ENCODE measurements at places on chromosomes 1 and 21.

- DNase-seq = no peak
These were observed 434.3 kb downstream of the GPATCH2 start for GRCh38 chr1:217196616-217197015.

DNA sequence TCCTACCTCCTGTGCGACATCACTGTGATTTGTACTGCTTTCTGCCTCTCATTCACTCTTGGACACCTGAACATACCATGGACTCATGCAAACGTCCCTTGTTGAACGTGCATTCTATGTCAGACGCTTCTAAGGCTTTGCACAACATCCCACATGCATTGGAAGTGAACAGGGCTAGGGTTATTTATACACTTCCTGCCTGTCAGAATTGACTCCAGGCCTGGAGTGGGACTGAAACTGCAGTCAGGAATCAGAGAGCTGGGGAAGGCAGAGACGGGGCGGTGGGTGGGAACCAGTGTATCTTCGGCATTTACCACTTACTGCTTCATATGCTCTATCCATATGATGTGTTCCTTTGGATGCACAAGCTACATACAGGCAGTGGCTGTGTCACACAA is 81.4 kb upstream of the GALNT2 start:
- DNase-seq = no peak

DNA sequence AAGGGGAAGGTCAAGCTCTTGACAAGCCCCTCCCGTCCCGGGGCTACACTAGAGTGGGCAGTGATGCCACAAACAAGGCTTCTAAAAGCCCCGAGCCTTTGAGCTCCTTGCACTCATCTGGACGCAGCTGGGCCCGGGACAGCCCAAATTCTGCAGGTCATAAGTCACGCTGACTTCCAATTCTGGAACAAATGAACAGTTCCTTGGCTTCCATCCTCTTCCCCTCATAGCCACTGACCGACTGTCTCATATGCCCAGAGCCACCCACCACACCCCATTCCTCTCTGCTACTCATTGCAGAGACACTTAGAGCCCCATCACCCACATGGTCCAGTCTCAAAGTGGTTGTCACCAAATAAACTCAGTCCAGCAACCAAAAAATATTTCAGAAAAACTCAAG is 32.8 kb upstream of the PRELP start:
- DNase-seq = no peak

DNA sequence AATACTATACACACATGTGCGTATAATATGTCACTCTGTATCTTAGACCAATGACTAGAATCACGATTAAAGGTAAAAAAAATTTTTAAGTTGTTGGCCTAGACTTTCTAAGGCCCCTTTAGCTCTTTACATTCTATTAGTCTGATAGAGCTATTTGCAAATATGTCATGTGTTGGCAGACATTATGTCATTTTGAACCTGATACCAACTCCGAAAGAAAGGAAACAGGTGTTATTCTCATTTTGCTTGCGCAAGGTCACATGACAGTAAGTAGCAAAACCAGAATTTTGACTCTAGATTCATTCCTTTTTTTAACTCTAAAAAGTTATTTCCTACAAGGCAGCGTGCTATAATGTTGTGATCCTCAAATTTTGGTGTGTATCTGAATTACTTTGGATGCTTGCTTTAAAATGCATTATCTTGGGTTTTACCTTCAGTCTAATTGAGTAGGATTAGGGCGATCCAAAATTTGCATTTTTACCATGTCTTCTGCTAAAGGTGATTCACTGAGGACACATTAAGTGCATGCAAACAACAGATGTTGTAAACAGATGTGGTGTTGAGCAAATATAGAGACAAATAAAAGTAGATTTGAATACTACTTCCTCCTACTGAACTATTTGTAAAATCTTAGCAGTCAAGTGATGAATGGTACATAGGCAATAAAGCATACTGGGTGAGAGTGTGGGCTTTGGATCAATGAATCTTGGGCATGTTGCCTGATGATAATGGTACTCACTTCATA is 63.5 kb upstream of the KIAA1614 start:
- no peak for DNase-seq

GRCh38 chr1:78145105-78145580 is 99.4 kb downstream of the GIPC2 start:
- DNase-seq = no peak

GRCh38 chr21:41695513-41695912 is 71.3 kb downstream of the RIPK4 start:
- DNase-seq = no peak

DNA sequence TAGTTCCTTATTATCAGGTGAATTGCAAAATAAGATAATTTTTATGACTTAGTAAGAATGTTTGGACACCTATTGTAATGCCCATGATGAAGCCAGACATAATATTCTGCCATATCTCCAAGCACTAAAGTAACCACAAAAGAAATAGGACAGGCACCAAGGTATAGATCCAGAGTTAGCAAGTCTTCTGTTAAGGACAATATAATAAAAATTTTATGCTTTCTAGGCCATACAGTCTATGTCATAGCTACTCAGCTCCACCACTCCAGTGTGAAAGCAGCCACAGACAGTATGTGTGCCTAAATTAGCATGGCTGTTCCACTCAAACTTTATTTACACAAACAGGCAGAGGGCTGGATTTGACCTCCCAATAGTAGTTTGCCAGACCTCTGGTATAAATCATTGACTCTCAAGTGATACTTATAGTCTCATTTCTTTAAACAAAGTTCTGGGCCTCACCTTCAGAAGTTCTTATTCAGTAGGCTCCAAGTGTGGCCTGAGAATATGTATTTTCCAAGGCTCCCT is 88.3 kb downstream of the SCMH1 start:
- no peak for DNase-seq

- DNase-seq = no peak
These were observed 61.0 kb downstream of the DNTTIP2 start for GRCh38 chr1:93817819-93818569.

DNA sequence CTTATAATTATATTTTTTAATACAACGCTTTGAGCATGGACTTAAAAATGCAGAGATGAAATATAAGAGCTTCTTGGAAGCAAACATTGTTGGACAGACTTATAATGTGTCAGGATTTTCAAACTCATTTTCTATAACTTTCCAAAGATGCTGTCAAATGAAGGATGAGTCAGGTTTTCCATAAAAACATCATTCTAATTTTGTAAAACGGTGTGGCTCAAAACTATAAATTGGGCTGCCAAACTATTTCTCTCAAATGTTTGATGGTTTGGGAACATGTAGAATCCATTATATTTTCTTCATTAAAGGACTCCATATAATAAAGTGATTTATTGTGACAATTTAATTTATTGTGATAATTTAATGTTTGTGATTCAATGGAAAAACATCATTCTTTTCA is 511.2 kb downstream of the USP25 start:
- DNase-seq = no peak

DNA sequence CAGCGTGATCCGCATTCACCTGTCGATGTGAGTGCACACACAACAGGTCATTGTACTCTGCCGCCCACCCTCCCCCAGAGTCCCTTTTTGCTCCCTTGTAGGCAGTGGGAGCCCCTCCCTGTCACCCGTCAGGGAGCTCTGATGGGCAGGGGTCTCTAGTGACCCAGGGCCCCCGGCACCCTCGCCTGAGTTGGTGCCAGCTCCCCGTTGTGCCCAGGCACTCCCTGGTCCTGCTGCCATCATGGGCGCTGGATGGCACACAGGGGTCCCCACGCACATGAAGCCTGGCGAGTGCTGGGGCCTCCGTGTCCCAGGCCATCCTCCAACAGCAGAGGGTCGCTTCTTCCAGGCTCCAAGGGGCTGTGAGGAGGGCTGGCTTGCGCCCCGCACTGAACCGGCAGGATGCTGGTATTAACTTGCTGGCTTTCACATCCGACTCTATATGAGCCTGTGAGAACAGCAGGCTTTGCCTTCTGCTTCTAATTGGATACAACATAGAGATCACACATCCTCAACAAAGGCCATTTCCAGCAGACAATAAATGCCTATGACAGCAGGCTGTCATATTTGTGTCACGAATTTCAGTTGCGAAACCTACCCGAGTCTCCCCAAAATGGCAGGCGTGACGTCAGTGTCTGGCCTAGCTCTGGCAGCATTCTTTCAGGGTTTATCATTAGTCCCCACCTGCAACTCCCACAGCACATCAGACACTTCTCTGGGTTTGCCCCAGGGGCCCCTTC is 35.4 kb downstream of the KIAA1614 start:
- no peak for DNase-seq

- DNase-seq = no peak
These were observed 34.7 kb upstream of the C1orf115 start for GRCh38 chr1:220655509-220655908.

DNA sequence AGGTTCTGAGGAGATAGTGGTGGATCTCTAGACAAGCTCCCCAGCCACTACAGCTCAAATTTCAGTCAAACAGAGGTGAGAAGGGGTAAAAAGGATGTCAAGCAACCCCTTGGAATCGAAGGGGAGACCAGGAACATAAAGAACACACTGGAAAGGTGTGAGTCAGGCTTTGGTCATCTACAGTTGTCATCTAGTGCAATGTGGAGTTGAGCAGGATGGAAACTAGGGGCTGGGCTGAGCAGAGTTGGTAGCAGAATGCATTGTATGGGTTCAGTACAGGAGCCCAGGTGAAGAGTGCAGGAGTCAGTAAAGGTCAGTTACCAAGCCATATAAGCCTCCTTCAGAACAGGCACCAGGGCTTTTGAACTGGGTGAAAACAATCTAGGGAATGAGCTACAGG is 52.7 kb upstream of the VAV3 start:
- no peak for DNase-seq

- no peak for DNase-seq
These were observed 9.0 kb downstream of the BCAR3 start for GRCh38 chr1:93672477-93673162.

- no peak for DNase-seq
These were observed 739.0 kb downstream of the NCAM2 start for GRCh38 chr21:21737186-21737585.

DNA sequence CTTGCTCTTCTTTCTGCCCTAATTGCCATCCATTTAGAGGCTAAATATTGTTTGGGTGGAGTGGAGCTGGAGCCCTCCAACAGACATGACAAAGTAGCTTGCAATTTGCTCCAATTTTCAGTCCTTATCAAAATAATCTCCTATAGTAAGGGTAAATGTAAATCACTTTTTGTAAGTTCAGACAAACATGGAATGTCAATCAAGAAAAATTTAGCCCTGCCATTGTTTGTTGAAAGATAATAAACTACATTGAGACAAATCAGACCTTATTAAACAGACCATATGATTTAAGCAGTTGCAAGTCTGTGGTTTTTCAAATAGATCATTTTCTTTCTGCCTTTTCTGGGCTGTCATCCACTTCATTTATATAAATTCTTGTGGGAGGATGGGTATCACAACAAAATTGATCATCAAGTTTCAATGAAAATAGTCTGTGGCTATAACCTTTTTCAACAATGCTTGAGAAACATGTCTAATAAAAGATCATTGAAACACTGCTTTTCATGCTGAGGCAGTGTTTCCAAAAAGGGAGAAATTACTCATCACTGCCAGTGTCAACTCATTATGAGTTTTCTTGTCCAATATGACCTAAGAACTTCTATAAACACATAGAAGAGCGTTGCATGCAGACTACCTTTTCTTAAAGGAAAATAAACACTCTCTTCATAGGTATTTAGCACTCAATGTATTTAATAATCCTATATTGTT is 1152.0 kb upstream of the B3GALT2 start:
- DNase-seq = no peak

DNA sequence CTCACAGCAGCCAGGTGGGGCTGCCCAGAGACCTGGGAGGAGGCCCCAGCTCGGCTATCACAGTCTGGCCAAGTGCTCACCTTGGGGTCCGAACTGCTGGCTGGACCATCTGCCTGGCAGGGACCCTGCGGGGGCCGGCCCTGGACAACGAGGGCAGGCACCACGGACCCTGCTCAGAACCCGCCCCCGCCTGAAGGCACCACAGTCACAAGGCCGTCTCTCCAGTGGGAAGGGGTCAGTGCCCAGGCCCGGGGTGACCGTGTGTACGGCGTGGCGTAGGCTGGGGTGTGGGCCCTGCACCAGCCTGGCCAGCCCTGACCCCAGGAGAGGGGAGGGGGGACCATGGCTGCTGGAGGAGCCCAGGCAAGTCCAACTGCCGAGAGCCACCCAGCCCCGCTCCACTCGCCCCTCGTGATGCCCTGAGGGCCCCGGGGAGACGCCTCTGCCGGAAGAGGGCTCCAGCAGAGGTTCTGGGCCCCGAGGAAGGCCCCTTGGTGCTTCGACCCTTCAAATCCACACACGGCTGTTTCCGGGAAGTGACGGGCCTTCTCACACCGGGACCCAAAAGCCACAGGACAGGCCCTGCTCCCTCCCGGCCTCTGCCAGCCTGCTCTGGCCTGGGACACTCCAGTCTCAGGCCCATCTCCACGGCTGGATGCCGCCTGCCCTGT is 11.2 kb upstream of the RNF223 start:
- no peak for DNase-seq
